ENCODE measurements at places on chromosomes 7 and 10. TPM values are rescaled to one million over a fixed set of nuclear protein-coding genes. Genes with fewer than 3 reads are reported as not detected.

The PRKCQ gene
- 0.16 TPM for total RNA-seq

The MLLT10 gene
- total RNA-seq: 92.8 TPM

The HMX2 gene
- not detected for total RNA-seq

The PDE6C gene
- not detected for total RNA-seq

The IDI2 gene
- not detected for total RNA-seq

The VDAC2 gene
- 91.3 TPM for total RNA-seq

The ZYX gene
- total RNA-seq: 18.3 TPM

The KNDC1 gene
- under 0.01 TPM for total RNA-seq

The TMEM139 gene
- not detected for total RNA-seq

The TEX36 gene
- not detected for total RNA-seq

The ARMC10 gene
- total RNA-seq: 28.6 TPM

The GPR26 gene
- total RNA-seq: not detected

The CDHR1 gene
- 0.13 TPM for total RNA-seq

The GRID2IP gene
- total RNA-seq: not detected

The UNC5B gene
- 5.3 TPM for total RNA-seq

The ACTA2 gene
- total RNA-seq: 59.4 TPM

The FOXP2 gene
- 8.6 TPM for total RNA-seq

The STEAP1 gene
- total RNA-seq: 7.4 TPM

The TFEC gene
- total RNA-seq: 8.5 TPM

The RBP3 gene
- total RNA-seq: not detected
